CD4-positive, alpha-beta T cell treated with Interleukin-17A for 4 hours (primary cell): ENCODE measurements at places on chromosomes 4 and X.

GRCh38 chr4:47040828-47041227, 9.5 kb downstream of the GABRB1 start:
- DNase-seq = no peak

- no peak for DNase-seq
Measured at GRCh38 chr4:140995058-140995457, 138.2 kb downstream of the RNF150 start.

- DNase-seq = no peak
Measured at GRCh38 chrX:150651906-150652305, 41.3 kb upstream of the MTMR1 start.

DNA sequence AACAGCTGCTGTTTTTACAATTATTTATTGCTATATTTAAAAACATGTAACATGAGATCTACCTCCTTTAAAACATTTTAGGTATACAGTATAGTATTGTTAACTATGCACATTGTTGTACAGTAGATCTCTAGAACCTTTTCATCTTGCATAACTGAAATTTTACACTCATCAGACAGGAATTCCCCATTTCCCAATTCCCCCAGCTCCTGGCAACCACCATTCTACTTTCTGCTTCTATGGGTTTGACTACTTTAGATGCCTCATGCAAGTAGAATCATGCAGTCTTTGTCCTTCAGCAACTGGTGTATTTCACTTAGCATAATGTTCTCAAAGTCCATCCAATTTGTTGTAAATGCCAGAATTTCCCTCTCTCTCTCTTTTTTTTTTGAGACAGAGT, 9.7 kb upstream of the LSM6 start:
- DNase-seq = no peak

GRCh38 chr4:3399277-3400194, 42.2 kb upstream of the HGFAC start:
- no peak for DNase-seq

DNA sequence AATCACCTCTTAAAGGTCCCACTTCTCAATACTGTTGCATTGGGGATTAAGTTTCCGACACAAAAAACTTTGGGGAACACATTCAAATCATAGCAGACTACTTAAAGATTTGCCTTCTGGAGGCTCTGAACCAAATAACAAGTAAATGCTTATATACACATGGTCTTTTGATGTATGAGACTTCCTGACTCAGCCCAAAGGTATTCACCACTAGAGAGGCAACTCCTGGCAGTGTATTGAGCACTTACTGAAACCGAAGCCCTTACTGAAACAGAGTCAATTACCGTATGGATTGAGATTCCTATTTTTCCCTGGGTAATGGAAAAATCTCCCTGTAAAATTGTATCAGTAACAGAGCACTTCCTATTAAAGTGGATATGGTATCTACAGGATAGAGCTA, 45.4 kb downstream of the ZCCHC13 start:
- no peak for DNase-seq

GRCh38 chr4:159422019-159422418, 319.1 kb downstream of the RAPGEF2 start:
- DNase-seq = no peak

- no peak for DNase-seq
Measured at GRCh38 chr4:185040523-185040922, 22.2 kb downstream of the HELT start.

GRCh38 chr4:52592287-52592686, 66.8 kb downstream of the USP46 start:
- no peak for DNase-seq

DNA sequence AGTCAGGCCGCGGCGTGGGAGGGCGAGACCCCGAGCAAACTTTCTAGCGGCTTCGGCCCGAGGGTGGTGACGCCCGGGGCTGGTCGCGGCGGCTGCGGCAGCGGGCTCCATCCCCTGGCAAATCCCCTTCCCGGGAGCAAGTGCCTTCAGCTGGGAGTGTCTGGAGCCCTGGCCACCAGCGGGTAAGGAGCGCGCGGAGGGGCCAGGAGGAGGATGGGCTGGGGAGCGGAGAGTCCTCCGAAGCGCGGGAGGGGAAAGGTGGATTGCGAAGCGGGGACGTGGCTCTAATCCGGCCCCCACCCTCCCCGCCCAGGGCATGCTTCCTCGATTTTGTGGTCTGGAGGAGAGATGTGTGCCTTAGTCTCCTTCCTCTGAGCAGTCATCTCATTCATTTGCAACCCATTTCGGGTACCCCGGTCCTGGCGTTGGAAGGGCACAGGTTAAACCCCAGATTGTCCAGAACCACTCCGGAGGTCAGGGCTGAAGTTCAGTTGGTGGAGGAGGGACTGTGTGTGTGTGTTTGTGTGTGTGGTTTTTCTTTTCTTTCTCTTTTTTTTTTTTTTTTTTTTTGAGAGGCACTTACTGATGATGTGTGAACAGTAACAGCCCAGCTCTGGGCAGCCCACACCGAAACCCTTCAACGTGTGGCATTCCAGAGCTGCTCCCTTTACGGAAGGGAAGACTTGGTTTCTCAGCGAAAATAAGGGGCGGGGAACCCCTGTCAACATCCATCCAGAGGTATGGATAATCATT, 516 bp downstream of the SGMS2 start:
- no peak for DNase-seq

GRCh38 chr4:53635697-53636483, 44.6 kb upstream of the LNX1 start:
- no peak for DNase-seq

GRCh38 chr4:142955501-142955900, 109.4 kb upstream of the INPP4B start:
- DNase-seq = no peak

DNA sequence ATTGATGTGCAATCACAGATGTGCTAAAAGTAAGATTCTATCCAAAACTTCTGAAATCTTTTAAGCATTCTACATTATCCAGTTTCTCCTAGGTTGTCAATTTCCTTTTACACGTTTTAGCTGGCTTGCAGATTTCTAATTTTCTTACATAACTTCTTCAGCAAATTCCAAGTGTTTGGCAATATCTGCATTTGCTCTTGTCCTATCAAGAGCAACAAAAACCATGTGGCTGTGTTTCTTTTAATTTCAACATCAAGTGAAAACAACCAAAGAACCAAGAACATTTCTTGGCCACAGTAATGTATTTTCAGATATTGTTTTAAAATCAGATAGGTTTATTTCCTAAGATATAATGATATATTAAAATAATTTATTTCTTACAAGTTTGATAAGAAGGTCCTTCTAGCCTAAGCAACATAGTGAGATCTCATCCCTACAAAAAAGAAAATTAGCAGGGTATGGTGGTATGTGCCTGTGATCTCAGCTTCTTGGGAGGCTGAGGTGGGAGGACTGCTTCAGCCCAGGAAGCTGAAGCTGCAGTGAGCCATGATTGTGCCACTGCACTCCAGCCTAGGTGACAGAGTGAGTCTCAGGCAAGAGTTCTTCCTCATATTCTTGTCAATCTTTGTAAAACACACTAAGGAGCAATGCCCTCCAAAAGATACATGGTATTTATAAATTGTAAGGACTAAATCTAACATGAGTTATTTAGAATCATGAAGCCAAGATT, 131.4 kb upstream of the NAP1L5 start:
- DNase-seq = no peak

DNA sequence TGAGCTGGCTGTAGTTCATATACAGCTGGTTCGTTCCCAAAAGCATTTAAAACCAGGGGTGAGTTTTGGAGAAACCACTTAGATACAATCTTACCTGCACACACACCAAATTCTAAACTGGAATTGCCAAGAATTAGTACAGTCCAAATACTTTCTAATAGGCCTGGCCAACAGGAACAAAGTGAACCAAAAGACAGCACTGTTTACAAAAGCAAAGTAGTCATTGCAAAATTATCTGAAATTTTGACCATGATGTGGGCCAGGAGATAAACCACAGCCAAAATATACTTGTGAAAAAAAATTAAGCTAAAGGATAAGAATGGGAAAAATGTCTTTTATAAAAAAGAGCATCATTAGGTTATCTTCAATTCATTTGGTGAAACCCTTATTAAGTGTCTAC, 37.9 kb upstream of the NAP1L5 start:
- DNase-seq = no peak

GRCh38 chr4:118173956-118174725, 139.9 kb downstream of the NDST3 start:
- DNase-seq = no peak

GRCh38 chr4:36292556-36293188, 11.3 kb downstream of the DTHD1 start:
- no peak for DNase-seq

- no peak for DNase-seq
Measured at GRCh38 chrX:81202456-81202819, 536 bp downstream of the SH3BGRL start.

GRCh38 chrX:19616016-19616415, 100.7 kb upstream of the MAP3K15 start:
- no peak for DNase-seq

GRCh38 chrX:54866609-54867008, 54.0 kb upstream of the TRO start:
- DNase-seq = no peak

DNA sequence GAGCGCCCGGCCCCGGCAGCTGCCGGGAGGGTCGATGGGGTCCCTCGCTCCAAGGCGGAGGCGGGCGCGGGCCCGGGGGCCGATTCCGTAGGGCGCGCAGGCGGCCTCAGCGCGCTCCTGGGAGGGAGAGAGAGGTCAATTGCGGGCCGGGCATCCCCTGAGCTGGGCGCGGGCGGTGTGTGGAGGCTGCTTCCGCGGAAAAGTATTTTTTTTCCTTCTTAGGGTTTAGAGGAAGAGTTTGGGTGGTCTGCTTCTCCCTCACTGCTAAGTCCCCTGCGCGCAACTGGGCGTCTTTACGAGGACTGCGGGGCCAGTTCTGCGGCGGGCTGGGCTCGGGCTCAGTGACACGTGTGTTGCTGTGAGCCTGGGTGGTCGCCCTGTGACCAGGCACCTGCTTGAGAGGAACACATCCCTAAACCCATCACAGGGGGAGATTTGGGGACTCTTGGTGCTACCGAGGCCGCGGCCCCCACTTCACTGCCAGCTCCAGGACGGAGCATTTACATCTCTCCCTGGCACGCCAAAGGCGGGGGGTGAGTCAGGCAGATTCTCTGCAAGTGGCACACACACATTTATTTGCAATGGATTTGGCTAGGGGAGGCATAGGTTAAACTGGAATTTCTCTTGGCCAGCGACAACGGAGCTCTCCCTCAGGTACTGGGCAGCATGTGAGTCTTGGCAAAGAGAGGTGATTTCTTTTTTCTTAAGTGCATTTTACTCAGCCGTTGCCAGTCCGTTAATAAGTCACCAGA, 151.2 kb upstream of the SLC4A4 start:
- peak; percentile 18 for DNase-seq

DNA sequence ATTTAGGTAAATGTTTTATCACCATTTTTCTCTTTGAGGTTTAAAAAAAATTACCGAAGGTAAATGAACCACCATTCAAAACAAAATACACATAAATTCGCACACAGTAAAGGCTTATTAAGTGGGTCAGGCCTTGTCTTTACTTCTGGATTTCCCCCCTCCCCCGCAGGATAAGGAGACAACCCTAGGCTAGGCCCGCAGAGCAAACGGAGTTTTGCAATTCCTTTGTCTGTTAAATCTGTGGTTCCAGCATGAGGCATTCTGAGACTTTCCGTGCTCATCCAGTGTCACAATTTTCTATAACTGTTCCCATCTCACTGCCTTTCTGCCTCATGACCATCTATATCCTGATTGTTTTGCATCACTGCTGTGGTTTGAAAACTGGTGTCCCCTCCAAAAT, 307.4 kb downstream of the DCHS2 start:
- DNase-seq = no peak

DNA sequence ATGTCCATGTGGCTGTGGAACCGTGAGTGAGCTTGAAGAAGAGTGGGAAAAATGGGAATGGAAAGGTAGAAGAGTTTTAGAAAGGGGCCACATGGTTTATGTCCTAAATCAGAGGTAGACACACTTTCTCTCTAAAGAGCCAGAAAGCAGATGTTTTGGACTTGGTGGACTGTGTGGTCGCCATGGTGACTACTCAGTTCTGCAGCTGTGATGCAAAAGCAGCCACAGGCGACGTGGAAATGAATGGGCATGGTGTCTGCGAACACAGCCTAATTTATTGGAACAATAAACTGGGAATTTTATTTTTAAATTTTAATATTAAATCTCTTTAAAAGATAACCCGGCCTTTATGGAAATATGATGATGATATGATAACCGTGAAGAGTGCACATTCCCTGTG, 386.0 kb upstream of the FAT1 start:
- no peak for DNase-seq

DNA sequence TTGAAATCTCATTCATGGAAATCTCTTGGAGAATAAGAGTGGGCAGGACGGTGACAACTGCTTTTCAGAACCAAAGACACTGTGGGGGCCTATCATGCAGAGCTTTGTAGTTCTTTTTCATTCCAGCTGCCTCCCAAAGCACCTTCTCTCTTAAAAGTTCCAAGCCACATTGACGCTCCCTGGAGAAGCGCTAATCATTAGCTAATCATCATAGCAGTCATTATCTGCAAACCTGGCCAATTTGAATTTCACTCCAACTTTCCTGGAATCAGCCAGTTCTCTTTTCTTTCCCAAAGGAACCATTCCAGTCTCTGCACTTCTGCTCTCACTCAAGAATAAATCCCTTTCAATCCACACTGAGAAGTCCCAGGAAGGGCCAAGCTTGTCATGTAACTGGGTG, 1144.1 kb upstream of the IGFBP7 start:
- no peak for DNase-seq

- no peak for DNase-seq
Measured at GRCh38 chr4:132228676-132229075, 920.4 kb upstream of the PCDH10 start.

DNA sequence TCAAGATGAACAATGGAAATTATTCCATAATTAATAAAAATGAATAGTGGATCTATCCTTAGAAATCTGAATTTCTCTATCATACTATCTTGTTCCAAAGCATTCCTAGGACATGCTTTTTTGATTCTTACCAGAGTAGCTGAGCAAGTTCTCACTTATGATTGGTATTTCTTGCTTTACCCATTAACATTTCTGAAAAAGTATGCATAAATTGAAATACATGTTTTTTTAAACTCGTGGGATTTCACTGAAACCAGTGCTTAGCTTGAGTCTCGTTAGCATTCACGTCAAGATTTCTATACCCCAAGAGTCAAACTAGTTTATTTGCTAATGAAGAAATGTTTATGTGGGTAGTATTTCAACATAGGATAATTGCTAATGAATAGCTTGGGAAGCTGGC, 89.0 kb downstream of the ELOVL6 start:
- DNase-seq = no peak
